ENCODE measurements at places on chromosomes 6 and 20. TPM values are rescaled to one million over a fixed set of nuclear protein-coding genes. Genes with fewer than 3 reads are reported as not detected.

The TCP1 gene
- 246 TPM for total RNA-seq

- H3K4me3 ChIP-seq, result peak overlapping the region; percentile 99
- H3K27ac ChIP-seq, result peak overlapping the region; percentile 91
- no peak for DNase-seq
- no peaks in the 10 kb centered on the region for H3K27me3 ChIP-seq
- H3K4me1 ChIP-seq, result peaks cover 18% of the 10 kb centered on the region
- H3K36me3 ChIP-seq, result peaks cover 26% of the 10 kb centered on the region
Measured at GRCh38 chr6:21586740-21587178, 6.8 kb upstream of the SOX4 start.

- H3K36me3 ChIP-seq, result peaks cover 15% of the 10 kb centered on the region
- no peak for DNase-seq
- no peak overlapping the region for H3K4me3 ChIP-seq
- H3K4me1 ChIP-seq, result no peaks in the 10 kb centered on the region
- H3K27me3 ChIP-seq, result no peaks in the 10 kb centered on the region
- no peak overlapping the region for H3K27ac ChIP-seq
Measured at GRCh38 chr6:118875672-118876071, 18.3 kb upstream of the ASF1A start.

The NUDT3 gene
- total RNA-seq, result 47.5 TPM
